Activated CD4-positive, alpha-beta T cell treated with anti-CD3 and anti-CD28 coated beads, Interleukin-2, amount 50 U/mL, for 24 hours (primary cell): ENCODE measurements at places on chromosomes 2 and 18.

DNA sequence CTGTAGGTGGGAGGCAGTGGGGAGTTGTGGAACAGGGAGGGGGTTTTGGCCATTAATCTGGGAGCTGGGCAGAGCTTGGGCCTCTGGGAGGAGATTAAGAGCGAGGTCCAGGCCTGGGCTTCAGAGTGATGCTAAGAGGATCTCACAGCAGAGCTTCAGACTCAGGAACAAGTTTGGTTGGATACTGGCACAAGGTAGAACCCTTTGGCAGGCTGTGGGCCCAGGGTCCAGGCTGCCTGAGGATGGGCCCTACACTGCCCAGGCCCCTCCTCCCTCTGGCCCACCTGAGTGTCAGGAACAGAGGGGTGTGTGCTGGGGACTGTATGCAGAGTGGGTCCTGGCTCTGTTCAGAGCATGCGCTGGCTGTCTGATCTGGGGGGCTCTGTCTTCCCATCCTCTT, 334.9 kb downstream of the CYP26B1 start:
- DNase-seq = no peak

- DNase-seq = peak; percentile 50
Measured at GRCh38 chr2:226031647-226032501, 632.4 kb downstream of the NYAP2 start.

- no peak for DNase-seq
Measured at GRCh38 chr2:182949572-182950189, 83.2 kb upstream of the FRZB start.

DNA sequence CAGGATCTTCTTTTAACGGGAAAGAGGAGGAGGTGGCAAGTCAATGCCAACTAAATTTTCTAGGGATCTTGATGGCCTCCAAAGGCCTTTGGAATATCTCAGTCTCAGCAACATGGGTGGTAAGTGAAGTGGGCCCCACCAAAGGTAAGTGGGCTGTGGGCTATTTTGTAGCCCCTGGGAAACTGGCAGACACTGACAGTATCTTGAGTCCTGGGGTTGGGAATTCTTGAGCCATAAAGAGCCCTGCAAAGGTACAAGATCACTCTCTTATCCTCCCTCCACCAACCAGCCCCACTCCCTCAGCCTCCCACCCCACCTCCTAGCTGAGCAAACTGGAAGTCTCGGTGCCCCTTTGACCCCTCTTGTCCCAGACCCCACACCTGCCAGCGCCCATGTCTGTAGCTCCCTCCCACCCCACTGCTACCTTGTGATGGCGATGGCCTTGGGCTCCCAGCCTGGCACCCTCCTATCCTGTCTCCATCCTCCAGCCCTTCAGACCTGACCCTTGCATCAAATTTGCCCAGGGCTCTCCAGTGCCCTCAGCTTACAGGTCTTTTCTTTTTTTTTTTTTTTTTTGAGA, 8.5 kb downstream of the ATP6V1B1 start:
- no peak for DNase-seq

- no peak for DNase-seq
Measured at GRCh38 chr2:165874445-165875039, 79.0 kb downstream of the TTC21B start.

GRCh38 chr2:191569025-191569424, 108.9 kb upstream of the NABP1 start:
- no peak for DNase-seq

DNA sequence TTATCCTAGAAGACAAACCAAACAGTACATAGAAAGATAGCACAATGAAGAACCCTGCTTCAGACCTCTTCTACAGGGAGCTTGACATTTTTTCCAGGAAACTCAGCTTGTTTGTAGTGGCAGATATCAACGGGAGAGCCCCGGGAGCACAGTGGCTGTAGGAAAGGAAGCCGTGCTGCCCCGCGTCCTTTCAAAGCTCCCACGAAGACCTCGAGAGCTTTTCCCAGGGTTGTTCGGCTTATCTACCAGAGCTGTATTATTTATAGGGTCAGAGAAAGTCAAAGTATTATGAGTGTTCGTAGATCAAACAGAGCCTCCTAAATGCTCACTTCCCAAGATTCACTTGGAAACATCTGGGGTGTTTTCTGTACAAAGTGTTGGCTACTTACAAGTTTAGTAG, 167.1 kb upstream of the COPS8 start:
- no peak for DNase-seq

GRCh38 chr2:236223675-236224074, 40.5 kb downstream of the ASB18 start:
- DNase-seq = no peak

- DNase-seq = no peak
Measured at GRCh38 chr18:2794159-2794558, 52.6 kb upstream of the EMILIN2 start.

DNA sequence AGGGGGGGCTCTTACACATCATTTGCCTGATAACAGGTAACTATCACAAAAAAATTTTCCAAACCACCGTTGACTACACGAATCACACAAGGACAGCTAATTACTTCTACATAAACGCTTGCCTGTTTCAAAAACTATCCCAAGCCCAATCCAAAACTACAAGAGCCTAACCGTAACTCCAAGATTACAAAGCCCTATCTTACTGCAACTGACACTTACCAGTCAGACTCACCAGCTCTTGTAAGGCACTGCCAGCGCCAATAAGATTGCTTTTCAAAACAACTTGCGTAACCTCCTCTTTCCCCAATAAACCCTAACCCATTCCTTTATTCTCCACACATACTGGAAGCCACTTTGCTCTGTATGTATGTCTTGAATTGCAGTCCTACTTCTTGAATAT, 148.4 kb downstream of the NBAS start:
- no peak for DNase-seq

- DNase-seq = no peak
Measured at GRCh38 chr2:44579837-44580230, 218.1 kb downstream of the CAMKMT start.

- DNase-seq = no peak
Measured at GRCh38 chr18:54338230-54338629, 19.4 kb downstream of the STARD6 start.

DNA sequence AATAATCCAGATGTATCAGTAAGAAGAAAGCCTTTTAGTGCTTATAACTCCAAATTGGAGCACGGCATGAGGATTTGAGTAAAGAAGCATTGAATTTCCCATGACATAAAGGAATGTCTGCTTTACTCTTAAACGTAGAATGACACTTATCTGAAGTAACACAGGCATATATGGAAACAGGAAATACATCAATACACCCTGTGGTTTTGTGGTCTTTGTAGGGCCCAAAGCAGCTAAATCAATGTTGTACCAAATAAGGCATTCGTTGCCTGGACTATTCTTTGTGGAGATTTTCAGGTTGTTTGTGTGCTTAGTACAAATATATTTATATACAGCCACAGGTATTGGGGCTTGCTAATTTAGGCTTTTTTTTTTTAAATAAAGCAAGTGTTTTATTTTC, 660.5 kb downstream of the LRRTM4 start:
- DNase-seq = no peak

- no peak for DNase-seq
Measured at GRCh38 chr18:8874872-8875271, 169.5 kb downstream of the MTCL1 start.
